ENCODE measurements at places on chromosomes 1 and 21.
A peak's percentile ranks its signal among the peaks of the same experiment; 100 is the strongest.

- no peak for DNase-seq
These were observed 21.9 kb downstream of the RGS2 start for GRCh38 chr1:192830595-192831246.

DNA sequence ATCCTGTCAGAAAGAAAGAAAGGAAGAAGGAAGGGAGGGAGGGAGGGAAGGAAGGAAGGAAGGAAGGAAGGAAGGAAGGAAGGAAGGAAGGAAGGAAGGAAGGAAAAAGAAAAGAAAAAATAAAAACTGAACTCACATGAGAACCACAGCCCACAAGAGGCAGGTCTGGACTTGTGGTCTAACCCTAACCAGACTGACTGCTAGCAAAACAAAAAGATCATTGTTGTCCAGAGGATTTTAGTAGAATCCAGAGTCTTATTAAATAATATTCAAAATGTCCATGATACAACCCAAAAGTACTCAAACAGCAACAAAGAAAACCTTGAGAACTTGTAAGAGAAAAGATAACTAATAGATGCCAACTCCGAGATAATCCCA is 4.7 kb upstream of the ITGB2 start:
- no peak for DNase-seq

DNA sequence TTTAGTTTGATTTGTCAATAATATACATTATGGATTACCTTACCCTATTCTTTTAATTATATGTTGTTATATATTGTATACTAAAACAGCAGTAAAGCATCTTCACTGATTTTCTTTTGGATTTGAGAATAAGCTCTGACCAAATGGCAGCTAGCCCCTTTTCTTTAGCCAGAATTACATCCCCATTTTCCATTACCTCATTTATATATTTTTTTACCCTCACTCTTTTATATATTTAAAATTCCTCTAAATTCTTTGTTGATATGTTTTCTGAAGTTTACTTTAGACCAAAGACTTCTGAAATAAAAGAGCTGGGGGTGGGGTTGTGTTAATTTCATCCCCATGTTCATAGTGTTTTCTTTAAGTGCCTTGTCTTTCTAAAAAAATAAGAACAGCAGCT is 24.6 kb downstream of the ANGPTL1 start:
- no peak for DNase-seq

GRCh38 chr1:42541104-42541503 is 78.0 kb downstream of the CCDC30 start:
- no peak for DNase-seq

GRCh38 chr1:28329395-28330153 is 734 bp downstream of the MED18 start:
- peak; percentile 15 for DNase-seq

DNA sequence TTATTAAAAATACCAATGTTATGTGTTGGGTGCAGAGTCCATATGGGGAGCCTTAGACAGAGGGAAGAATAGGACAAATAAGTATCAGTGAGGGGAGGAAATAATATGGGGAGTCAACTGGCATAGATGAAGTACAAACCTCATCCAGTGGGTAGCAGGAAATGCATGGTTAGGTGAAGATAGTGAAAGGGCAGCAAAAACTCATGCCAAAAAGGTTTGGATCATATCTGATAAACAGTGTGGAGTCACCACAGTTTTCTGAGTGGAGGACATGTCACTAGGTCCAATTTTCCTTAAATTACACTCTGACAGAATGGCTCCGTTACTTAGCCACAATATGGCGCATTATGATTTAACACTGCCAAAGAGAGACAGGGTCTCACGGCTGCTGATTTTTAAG is 10.3 kb downstream of the DUSP23 start:
- no peak for DNase-seq

DNA sequence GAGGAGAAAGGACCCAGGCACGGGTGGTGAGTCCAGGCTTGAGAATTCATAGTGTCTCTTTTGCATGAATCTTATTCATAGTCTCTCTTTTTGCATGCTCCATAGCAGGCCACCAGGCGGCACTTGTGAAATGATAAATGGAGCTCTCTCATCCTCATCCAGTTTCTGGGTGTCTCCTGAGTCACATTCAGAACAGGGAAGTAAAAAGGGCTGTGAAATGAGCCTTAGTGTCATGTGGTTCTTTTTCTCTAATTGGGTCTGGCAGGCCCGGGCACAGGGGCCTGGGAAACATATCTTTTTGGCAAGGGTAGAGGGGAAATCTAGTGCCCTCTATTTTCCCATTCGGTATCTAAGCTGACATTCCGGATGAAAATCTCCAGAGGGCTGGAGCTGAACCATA is 19.1 kb upstream of the NCF2 start:
- no peak for DNase-seq

- no peak for DNase-seq
These were observed 222.5 kb upstream of the USP24 start for GRCh38 chr1:55437692-55438091.

GRCh38 chr1:226195144-226195543 is 8.6 kb upstream of the ACBD3 start:
- no peak for DNase-seq

DNA sequence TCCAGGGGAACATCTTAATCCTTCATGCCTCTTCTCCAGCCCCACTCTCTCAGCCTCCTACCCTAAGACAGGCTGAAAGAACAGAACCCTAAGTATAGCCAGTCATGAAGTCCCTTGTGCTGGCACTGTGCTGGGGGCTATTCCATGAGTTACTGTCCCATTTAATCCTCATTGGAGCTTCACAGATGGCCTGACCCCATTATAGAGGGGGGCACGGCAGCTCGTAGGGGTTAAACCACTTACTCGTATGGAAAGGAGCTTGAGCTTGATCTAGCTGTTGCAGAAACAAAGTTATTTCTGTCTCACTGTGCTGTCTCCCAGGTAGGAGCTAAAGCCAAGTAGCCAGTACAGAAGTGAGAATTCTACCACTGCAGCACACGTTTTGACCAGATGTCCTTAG is 203.2 kb upstream of the COA6 start:
- DNase-seq = no peak
